NCI-H2227 treated with DMSO at 0.1 percent for 48 hours (cell line): ENCODE measurements at places on chromosomes 6 and 20.
A peak's percentile ranks its signal among the peaks of the same experiment; 100 is the strongest.

DNA sequence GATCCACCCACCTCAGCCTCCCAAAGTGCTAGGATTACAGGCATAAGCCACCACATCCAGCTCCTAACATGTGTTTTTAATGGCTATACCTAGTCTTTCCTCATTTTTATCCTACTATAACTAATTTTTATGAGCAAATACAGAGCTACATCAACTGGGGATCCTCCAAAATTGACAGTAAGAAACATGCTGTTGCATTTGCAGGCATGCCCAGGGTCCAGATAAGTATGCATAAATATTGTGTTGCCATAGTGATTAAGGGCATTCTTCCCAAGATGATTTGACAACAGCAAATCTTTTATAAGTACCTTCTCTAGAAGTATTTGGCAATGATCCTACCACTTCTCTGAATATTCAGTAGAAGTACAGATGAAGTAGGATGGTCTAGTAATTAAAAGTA, 41.9 kb upstream of the MOXD1 start:
- no peak for DNase-seq

DNA sequence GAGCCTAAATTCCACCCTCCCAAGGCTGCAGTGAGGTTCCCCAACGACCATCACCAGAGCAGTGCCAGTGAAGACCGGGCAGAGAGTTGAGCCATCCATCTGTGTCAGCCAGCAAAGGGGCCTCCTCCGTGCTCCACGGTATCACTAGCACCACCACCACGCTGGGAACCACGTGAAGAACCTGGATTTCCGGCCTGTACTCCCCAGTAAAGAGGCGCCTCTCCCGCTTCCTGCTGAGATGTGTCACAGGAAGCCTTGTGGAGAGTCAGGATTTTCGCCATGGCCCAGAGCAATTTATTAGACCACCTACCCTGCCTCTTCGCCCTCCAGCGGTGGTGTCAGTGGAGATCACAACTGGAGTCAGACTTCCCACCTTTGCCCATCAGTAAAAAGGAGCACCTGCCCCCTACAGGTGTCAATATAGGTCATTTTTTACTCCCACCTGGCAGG, 28.8 kb downstream of the CPXM1 start:
- DNase-seq = no peak

DNA sequence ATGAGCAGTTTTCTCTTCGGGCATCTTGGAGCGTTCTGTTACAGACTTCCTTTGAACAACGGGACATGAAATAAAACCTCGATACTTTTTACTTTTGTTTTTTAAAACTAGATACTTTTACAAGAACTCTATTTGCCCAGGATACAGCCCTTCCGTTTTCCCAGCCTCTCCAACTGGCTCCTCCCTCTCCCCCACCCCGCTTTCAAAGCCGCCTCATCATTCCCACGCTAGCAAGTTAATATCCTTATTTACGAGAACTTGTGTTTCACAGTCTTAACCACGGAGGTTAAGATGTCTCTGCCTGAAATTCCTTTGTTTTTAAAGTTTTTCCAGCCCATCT, 241 bp upstream of the CFAP206 start:
- peak; percentile 64 for DNase-seq

DNA sequence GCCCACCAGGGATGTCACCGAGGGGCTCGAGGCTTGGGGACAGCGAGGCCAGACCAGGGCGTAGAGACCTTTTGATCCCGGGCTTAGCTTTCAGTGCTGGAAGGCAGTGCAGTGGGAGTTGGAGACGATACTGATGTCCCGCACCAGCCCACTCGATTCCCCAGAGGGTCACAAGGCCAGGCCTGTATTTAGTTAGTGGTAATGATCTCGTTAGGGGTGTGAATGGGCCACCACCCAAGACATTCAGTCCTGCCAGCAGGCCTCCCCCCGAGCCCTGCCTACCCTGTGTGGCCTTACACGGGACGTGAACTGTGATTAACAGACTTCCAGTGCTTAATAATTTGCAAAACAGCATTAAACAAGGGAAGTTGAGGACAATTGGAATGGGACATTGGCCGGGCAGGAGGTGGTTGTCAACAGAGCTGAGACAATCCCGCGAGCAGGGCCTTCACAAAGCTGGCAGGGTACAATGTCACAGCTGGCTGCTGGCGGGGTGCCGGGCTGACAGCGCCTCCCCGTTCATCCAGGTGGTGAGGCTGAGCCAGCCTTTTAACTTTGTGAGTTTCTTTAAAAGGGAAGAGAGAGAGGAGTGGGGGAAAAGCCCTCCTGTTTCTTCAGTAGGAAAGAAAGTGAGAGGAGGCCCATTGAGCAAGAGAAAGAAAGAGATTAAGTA, 175.3 kb upstream of the RALGAPA2 start:
- DNase-seq = no peak

DNA sequence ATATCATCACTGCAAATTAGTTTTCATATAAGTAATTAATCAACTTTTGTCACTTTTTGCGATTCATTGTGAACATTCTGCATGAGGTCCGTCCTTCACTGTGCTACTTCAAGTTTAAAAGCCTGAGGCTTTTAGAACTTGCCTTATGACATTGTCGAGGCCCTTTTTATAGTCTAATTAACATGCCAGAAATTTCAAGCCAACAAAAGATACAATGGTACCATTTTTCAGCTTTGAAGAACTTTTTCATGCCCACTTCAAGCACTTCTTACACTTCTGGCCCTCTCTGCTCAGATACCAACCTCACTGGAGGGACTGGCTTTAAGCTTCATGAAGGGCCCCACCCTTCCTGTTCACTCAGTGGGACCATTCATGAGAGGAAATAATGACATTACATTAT, 323.1 kb downstream of the TPBG start:
- DNase-seq = no peak

GRCh38 chr6:1580109-1580508, 29.6 kb upstream of the FOXC1 start:
- no peak for DNase-seq

GRCh38 chr20:53738039-53738944, 144.7 kb upstream of the ZNF217 start:
- peak; percentile 87 for DNase-seq

GRCh38 chr6:137491478-137491877, 2.7 kb downstream of the OLIG3 start:
- DNase-seq = no peak

DNA sequence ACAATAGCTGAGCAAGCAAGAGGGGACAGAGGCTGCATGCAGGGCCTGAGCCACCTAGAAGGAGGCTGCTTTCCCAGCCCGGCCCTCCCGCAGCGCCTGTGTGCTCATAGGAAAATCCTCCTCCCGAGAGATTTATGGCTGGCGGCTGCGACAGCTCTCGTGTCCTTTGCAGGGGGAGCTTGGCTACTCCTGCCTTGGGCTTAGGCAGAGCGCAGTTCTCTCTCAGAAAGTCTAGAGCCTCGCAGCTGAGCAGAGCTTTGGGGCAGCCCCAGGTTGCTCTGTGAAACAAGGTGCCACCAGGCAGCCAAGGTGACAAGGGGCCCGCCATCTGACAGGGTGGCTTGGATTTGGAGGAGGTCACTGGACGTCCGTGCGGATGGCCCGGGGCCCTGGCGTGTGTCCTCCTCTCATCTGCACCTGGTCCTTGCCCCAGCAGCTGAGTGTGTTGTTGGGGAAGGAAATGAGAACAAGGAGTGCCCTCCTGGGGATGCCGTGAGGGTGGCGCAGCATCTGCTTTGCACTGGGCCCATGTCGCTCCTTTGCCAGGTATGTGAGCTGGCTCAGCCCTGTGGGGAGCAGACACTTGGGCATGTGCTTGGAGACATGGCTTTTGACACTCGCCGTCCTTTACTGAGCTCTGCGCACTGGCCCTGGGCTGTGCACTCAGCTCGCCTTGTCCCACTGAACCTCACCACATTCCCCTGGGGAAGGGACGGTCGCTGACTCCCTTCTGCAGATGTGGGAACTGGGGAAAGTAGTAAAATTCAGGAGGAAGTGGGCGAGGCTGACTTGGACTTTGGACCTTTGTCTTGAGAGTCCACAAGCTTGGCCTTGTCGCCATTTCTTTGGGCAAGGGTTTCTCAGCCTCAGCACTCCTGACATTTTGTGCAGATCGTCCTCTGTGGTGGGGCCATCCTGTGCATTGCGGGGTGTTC, 41.9 kb downstream of the EDN3 start:
- DNase-seq = peak; percentile 13

DNA sequence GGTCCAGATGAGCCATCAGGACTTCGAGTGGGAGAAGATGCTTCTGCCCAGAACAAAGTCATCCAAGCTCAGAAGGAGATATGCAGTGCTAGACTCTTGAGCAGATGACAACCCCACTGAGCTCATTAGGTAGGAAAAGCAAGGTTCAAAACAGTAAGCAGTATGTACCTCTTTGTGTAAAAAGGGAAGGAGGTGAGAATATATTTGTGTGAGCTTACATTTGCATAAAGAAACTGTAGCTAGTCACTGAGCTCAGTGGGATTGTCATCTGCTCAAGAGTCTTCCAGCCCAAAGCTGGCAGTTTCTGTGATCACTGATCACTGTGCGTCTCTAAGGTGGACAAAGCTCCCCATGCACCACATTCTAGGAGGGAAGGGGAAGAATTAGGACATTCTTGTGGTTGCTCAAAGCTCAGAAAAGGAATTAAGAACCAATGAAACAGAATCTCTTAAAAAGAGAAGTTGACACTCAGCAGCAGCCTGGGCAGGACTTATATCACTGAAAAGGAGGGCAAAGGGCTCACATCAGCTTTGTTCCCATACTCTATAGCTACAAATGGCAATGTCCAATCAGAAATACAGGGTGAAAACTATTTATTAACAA, 90.0 kb upstream of the MAFB start:
- no peak for DNase-seq

- DNase-seq = no peak
Observed at GRCh38 chr6:168264593-168265335, 54.8 kb downstream of the DACT2 start.

DNA sequence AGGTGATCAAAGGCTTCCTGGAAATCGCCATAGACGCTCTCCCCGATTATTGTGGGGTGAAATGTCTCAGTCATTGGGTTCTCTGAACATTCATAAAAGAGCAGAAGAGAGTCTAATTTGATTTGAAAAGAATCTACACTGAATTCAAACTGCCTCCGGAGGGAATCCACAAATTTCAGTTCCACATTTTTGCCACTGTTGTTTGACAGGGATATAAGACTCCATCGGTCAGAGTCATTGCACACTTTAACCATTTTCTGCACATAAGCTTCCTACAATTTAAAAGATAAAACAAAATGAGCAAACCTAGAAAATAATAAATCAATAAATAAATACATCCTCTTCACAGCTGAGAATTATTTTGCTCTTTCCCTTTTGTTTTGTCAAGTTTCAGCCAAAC, 2.3 kb downstream of the TENT5A start:
- DNase-seq = no peak

DNA sequence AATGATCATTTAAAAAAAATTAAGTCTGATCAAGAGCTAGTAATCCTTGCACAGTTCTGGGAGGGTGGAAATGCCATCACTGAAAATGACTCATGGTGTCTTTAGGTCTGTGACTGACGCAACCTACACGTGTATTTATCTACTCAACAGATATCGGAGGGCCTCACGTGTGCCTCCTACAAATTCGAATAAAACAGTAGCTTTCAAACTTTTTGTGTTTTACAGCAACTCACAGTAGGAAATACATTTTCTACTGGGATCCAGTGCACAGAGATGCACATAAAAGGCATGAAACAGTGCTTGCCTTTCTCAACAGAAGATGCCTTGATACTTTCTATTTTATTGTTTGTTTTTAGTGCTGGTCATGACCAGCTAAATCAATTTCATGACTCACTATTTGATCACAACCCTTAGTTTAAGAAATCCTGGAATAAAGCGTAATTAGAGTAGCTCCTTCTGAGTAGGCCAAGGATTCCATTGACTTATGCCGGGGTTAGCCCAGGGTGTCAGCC, 210.0 kb upstream of the SNX9 start:
- DNase-seq = no peak

DNA sequence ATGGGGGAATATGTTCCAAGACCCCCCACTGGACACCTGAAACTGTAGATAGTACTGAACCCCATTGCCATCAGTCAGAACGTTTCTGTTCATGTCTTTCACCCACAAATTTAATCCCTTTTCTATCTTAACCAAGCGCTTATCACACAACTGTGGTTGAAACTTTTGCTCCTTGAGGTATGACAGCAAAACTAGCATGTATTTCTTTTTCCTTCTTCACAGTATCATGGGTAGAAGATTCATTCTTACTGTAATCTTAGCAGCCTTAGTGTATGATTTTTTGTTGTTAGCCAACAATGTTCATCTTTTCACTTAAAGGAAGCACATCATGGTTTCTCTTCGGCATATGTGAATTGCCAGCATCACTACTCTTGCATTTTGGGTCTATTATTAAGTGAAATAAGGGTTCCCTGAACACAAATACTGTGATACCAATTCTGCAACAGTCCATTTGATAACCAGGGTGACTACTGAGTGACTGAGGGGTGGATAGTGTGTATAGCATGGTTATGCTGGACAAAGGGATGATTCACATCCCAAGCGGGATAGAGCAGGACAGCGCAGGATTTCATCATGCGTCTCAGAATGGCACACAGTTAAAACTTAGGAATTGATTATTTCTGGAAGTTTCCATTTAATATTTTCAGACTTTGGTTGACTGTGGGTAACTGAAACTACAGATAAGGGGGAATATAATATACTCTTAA, 41.8 kb downstream of the KCNS1 start:
- DNase-seq = no peak

DNA sequence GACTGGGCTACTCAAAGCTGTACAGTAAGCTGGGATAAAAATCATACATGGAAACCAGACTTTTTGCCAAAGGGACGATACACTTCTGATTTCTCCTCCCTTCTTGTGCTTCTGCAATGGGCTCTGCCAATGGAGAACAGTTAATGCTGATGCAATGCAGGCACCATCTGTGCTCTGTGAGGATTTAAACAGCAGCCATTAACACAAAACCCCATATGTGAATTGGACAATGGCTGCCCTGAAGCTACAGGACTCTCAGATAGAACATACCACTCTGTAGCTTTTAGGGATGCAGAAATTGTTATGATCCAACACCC, 71.9 kb downstream of the GJA10 start:
- DNase-seq = no peak

GRCh38 chr6:115583290-115583689, 477.4 kb downstream of the FRK start:
- DNase-seq = no peak

GRCh38 chr20:14709439-14709838, 372.0 kb upstream of the FLRT3 start:
- no peak for DNase-seq

- no peak for DNase-seq
Observed at GRCh38 chr6:136764517-136764993, 27.7 kb downstream of the MAP3K5 start.

GRCh38 chr6:112639391-112639831, 292.3 kb downstream of the RFPL4B start:
- DNase-seq = no peak

- peak; percentile 16 for DNase-seq
Observed at GRCh38 chr6:34560366-34561226, 4.5 kb upstream of the SPDEF start.
